Pancreas (tissue), 10 donors: ENCODE measurements at places on chromosomes 5 and 9. TPM values are rescaled to one million over a fixed set of nuclear protein-coding genes. Genes with fewer than 3 reads are reported as not detected.

DNA sequence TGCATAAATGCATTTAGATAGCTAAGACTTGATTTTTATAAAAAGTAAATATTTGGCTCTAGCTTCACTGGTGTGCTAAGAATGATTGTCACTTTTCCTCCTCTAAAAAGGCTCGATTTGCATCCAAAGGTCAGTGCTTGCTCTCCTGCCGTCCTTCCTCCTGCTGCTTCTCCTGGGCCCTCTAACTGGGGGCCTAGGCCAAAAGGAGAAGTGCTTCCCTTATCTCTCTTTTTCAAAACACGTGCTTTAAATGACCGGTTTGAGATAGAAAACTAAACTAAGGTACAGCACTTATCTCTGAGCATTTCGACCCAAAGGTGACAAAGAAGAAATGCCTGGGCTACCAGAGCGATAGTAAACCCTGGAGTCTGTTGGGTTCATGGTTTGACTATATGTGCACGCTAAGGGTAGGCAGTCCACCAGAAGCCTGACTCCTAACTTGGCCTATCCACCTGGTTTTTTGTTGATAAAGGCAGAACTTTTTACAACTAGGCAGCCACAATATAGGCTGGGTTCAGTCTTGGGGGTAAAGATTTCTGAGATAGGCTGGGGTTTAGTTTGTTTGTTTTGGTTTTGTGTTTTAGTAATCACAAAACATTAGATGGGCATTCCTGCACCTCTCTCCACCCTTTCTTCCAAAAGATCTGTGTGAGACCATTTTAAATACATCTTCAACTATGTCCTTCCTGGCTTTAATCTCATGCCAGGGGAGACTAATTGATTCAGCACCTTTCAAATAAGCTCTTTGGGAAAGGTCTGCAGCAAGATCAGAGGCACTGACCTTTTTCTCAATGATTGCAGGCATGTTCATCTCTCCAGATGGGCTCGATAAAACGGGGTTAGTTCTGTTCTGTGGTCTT, 3.8 kb downstream of the NR2F1-AS1 start:
- no peak for DNase-seq

DNA sequence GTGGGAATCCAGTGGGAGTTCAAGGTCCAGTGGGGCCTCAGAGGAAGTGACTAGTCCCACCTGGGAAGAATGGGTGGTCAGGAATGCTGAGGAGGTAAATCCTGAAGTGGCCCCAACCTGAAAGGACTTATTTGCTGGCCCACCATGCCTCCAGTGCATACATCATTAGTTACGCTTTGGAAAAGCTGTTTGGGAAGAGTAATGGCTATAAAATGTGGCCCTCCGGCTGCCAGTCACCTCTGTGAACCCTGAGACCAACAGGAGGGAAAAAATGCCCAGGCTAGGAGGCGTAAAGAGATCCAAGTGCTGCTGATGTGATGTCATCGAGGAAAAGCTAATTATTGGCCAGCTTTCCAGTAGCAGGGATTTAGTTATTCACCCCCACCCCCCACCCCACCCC, 2.7 kb upstream of the SLC26A2 start:
- no peak for DNase-seq

GRCh38 chr5:96972599-96973334, 36.9 kb downstream of the LNPEP start:
- no peak for DNase-seq

NEURL1B gene
- total RNA-seq = 7.8 TPM

DNA sequence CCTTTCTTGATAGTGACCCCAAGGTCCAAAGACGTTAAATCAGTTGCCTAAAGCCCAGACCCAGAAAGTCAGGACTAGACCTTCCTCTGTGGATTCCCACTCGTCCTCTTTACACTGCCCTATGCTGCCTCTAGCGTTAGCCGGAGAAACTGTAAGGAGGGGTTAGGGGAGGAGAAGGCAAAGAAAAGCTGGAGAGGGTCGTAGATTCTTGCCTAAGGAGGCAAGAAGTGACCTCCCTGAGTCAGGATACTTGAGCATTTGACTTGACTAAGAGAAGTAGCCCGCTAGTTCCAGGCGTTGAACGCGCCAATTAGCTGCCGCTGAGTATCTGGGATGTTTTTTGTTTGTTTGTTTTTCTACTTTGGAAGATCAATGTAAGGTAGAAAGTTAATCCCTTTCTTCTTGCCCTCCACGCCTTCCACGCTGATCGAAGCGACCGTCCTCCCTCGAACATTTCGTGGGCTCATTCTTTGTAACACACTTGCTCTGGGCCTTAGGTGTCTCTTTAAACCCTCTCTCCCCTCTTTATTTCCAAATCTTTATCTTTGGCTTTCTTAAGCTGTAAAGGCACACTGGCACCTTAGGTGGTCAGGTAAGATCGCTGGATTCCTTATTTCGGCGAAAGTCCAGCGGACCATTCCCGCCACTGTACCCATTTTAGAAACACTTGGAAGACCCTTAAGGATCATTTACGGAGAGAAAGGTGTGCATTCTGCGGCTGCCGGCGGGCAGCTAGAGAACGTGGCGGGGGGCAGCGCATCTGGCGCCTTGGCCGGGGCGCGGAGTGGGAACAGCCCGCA, 5.1 kb upstream of the RGMB start:
- DNase-seq = peak; percentile 30

DNA sequence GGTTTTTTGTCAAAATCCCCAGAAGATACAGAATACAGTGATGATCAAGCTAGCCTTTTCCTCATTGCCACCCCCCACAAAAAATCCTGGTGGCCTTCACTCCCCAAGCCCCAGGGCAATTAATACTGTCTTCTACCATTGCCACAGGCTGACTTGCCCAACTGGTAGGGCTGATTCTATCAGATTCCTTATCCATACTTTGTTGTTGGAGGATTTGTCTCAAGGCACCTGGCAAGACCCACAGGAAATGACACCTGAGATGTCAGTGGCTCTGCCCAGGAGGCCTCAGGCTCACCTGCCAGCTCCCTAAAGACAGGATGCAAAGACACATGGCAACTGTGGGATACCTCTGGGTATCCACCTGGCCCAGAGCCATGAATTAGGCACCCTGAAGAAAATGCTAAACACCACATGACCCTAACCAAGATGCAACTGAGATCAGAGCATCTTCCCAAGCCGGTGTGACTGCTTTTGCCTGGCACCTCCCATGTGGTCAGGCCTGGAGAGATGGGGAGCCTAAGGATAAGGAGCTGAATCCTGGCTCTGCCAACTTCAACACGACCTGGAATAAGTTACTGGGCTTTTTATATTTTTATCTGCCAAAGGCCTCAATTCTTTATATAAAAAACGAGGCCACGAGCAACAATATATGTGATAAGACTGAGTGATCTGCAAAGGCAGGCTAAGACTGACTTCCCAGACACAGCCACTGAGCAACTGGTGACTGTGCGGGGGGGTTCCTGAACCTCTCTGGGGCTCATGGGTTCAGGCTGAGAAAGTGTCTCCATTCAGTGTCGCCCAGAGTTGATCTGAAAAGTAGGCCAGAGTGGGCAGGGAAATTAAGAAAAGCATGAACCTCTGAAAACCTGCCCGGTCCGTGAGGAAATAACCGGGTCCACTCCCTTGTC, 944 bp downstream of the ATOX1 start:
- no peak for DNase-seq

DNA sequence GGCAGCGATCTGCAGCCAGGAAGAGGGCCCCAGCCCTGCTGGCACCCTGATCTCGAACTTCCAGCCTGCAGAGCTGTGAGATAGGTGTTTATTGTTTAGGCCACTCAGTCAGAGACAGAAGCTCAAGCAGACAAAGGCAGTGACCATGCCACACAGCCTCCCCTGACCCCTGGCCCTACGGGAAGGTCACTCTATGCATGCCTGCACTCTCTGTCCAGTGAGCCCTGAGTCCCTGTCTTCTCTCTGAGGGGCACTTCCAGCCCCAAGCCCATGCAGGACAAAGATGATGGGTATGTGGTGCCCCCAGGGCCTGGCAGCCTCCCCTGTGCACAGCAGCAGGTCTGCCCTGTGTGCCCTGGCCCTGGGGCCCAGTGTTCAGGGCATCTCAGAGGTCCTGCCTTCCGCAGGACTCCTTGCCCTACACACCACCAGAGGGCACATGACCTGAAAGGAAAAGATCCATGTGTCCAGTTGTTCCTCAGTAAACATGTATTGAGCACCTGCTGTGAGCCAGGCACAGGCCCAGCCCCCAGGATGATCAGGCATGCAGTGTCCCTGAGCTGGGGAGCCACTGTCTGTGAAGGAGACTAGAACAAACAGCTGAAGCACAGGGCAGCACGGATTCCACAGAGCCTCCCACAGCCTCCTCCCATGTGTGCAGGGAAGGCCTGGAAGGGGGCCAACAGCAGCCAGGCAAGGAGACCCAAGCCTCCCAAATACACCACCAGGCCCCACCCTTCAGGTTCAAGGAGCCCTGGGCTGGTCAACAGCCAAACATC, 109.3 kb downstream of the ATPSCKMT start:
- peak; percentile 51 for DNase-seq

DNA sequence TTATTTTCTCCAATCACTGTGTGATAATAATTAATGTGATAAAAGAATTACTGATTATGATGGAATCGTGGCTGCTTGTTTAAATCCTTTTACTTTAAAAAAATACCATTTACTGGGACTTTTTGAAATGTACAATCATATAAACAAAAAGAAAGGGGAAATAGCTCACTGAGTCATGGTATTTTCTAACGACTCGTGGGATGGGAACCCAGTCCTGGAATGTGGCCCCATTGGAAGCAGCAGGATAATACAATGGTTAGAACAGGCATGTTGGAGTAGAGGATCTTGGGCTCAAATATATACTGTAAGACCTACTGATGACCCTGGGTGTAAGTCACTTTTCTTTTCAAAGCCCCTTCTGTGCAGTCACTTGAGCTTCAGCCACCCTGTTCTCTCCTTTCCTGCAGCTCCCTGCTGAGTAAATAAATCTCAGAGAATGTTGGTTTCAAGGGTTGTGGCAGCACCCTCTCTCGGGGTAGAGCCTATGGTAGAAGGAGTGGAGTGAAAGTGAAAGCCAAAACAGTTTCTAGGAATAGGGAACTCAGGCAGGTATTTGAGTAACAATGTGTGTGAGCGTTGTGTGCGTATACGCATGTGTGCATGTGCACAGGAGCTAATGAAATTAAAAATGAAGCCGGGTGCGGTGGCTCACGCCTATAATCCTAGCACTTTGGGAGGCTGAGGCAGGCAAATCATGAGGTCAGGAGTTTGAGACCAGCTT, 40.8 kb upstream of the LARP1 start:
- no peak for DNase-seq

SLCO6A1 gene
- not detected for total RNA-seq

GRCh38 chr9:122228568-122229484, at the start of gene LHX6:
TSS of gene LHX6 (minus strand) at chr9:122228957. CDS start at chr9:122228740, 217 bp downstream.
- DNase-seq = peak; percentile 68

GRCh38 chr9:114930056-114930812, at the start of gene TNFSF8:
TSS of gene TNFSF8 (minus strand) at chr9:114930591. CDS start at chr9:114930303, 288 bp downstream.
- DNase-seq = no peak

CHMP5 gene
- 18.4 TPM for total RNA-seq

DNA sequence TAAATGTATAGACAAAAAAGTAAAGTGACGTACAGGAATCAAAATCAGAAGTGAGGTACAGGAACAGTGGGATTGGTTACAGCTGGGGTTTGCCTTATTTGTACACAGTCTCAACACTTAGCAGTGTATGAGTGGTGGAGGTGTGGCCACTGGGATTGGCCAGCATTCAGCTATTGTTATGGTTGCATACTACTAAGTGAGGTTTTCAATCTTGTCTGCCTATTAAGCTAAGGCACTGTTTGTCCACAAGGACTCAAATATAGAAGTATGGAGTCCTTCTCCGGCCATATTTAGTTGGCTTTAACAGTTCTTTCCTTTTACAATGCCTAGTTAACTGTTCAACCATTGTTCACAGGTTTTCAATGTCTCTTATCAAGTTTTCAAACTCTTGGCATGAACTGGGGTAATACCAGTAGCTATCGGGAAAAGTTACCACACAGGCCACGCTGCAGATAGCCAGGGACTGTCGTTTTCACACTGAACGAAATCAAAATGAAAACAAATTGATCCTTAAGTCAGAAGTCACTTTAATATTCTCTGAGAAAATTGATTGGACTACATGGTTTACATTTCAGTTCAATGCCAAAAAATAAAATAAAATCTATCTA, 176.0 kb upstream of the FREM1 start:
- peak; percentile 46 for DNase-seq

- DNase-seq = no peak
Measured at GRCh38 chr9:128102196-128102595, 25.3 kb downstream of the PTGES2 start.

DNA sequence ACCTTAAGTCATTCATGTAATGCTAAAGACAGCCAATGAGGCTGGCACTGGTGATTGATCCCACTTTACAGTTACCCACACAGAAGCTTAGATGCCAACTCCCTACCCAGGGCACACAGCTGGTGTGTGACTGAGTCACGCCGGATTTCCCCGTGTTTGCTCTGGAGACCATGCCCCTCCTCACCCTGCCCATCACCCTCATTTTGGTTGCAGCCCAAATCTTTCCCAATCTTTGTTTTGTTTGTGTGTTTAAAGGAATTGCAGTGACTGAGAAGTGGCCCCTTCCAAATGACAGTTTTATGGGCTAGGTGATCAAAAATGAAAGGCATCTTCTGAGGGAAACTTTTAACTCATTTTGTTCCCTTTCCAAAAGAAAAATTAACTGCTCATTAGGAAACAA, 10.9 kb downstream of the FBXL7 start:
- DNase-seq = no peak

FIBCD1 gene
- not detected for total RNA-seq

AQP7 gene
- total RNA-seq = 1.3 TPM

- no peak for DNase-seq
Measured at GRCh38 chr5:142222866-142223558, 101.8 kb downstream of the SPRY4 start.

- DNase-seq = no peak
Measured at GRCh38 chr5:65248896-65249295, 232.8 kb downstream of the ADAMTS6 start.

ADGRV1 gene
- 5.5 TPM for total RNA-seq

- DNase-seq = no peak
Measured at GRCh38 chr5:138809391-138809790, 56.2 kb downstream of the CTNNA1 start.

GRCh38 chr5:179901915-179902762, 5.6 kb downstream of the TBC1D9B start:
- no peak for DNase-seq

PIP5KL1 gene
- total RNA-seq = 2.2 TPM

DNA sequence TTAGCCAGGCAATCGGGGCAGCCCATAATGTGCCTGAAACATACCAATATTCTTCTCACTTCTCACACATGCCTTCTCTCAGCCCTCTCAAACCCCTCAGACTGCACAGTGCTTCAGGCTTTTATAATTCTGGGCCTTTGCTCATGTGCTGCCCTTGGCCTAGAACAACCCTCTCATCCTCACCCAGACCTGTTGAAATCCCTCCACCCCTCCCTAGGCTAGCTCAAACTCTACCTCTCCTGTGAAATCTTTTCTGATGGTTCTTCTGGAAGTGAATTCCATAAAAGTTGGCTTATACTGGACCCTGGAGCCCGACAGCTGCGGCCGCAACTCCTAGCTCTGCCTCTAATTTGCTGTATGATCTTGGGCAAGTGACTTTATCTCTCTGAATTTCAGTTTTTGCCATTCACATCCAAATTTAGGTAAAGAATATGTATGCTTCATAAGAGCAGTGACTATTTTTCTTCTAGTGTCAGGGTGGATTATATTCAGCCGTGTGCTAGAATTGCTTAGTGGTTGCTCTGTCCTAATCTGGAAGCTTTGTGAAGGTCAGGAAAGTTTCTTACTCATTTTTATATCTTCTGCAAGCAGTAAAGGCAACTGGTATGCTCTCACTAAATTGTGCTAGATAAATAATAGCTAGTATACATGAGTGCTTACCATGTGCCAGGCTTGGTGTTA, 221.4 kb downstream of the MAPKAP1 start:
- DNase-seq = no peak
